ENCODE measurements at places on chromosomes 11 and 22. TPM values are rescaled to one million over a fixed set of nuclear protein-coding genes. Genes with fewer than 3 reads are reported as not detected.
A peak's percentile ranks its signal among the peaks of the same experiment; 100 is the strongest.

- no peak for DNase-seq
Measured at GRCh38 chr22:35329114-35329847, 29.6 kb downstream of the TOM1 start.

GRCh38 chr11:37914859-37915258, 1316.8 kb upstream of the RAG2 start:
- DNase-seq: no peak

DNA sequence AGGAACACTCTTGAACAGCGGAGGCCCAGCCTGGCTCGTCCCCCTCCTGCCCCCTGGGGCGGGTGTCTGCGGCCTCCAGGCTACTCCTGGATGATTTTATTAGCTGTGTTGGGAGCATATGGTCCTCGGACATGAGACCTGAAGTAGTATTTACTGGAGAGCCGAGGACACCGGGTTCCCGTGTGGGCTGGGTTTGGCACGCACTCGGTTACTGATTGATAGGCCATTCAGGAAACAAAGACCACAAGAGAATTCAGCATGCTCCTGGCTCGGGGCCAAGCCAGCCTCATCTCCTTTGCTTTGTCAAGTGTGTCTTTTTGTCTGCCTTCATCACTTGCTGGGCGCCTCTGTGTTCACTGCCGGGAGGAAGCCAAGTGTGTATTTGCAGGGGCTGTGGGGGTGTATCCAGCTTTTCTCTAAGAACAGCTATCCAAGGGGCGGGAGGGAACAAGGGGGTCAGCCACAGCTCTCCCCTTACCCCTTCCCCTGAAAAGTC, 9.7 kb downstream of the FXYD2 start:
- no peak for DNase-seq

GRCh38 chr11:71998061-71998460, 648 bp upstream of the IL18BP start:
- DNase-seq: no peak

DNA sequence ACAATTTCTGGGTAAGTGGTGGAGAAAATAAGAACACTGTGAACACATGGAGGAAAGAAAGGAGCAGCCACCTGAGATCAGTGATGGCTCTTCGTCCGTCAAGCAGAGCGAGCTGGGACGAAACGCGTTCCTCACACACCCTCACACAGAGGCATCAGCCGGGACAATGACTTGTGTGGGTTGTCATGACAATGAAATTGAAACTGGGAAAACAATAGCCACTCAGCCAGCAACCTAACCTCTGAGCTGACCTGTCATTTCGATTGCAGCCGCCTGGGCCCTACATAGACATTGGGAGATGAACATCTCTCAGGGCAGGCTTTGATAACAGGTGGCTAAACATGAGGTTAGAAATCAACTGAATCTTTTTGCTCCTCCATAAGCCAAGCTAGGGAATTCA, 51.3 kb downstream of the TRIM29 start:
- peak; percentile 28 for DNase-seq

DNA sequence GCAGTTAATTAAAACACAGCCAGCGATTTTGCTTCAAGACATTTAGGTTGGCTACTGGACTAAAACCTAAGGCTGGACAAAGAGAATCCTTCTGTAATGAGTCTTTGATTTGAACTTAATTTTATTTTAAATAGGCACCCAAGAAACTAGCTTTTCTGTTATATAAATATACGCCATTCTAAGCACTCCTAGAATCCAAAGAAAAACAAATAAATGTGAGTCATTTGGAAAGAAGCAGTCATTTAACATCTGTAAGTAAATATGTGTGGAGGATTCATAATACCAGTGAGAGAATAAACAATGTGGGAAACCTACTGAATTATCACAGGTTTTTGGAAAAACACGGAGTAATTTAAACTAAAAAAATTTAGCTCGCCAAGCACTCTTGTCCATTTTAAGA, 1.2 kb upstream of the TECTA start:
- no peak for DNase-seq

GRCh38 chr11:13338427-13339069, 61.0 kb downstream of the BMAL1 start:
- no peak for DNase-seq

DNA sequence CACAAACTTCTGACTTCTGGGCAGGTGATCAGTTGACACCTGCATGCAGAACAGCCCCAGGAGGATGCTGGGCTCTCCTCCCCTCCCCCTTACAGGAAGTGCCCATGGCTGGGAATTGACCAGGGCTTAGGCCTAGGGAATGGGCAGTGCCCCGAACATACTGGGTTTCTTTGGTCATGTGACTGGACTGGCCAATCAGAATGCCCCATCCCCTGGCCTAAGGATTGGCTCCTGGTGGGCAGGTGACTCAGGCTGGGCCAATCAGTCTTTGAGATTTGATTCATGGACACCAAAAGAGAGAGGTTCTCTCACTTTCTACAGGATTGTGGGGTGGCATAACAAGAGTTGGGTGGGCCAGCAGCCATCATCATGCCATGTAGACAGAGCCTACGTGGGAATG, 37.1 kb downstream of the MCM5 start:
- peak; percentile 83 for DNase-seq

DNA sequence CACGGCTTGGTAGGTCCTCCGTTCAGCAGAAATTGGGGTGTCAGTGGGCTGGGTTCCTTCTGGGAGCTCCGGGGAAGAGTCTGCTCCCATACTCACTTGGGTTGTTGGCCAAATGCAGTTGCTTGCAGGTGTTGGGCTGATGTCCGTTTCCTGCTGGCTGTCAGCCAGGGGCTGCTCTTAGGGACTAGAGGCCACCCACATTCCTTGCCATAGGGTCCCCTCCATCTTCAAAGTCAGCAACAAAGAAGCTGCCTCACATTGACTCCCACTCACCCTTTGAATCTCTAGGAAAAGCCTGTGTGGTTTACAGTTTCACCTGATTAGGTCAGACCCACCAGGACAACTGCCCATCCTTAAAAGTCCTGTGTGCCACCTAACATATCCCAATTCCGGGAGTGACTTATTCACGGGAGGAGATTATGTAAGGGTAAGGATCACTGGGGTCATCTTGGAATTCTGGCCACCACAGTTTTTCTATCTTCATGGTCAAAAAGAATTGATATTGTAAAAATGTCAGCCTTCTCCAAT, 43.0 kb downstream of the TPCN2 start:
- no peak for DNase-seq

- no peak for DNase-seq
Measured at GRCh38 chr22:40256516-40256915, 78.8 kb downstream of the TNRC6B start.

DNA sequence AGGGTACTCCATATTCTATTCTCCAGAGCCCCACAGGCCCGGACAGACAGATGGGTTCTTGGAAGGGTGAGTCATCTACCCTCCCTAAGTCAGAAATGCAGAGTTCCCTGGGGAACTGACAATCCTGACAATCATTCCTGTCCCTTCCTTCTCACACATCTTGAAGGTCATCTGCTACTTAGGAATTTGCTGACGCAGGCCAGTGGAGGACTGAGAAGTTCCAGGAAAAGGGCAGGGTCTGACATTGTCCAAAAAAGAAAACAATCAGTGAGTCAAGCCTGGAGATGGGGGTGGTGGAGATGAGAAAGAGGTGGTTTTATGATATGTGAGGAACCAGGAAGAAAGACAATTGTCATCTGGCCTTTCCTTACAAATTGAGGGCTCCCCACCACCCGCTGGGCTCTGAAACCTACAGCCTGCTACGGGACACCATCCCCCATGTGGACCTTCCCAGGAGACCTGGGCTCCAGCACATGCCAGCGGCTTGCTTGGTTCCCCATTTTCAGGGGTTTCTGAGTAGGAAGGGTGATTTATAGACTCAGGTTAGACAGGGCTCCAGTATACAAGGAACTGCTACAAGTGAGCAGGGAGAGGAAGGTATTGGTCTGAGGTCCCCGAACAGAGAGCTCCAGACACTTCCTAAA, 12.9 kb downstream of the CD59 start:
- DNase-seq: no peak

Gene HTR3B
- not detected for total RNA-seq

- peak; percentile 93 for DNase-seq
Measured at GRCh38 chr11:69636512-69637197, 4.3 kb upstream of the CCND1 start.

Gene ALDH3B1
- total RNA-seq: not detected

- DNase-seq: no peak
Measured at GRCh38 chr22:25064894-25065560, 112.5 kb downstream of the KIAA1671 start.

Gene RASSF10
- 1.8 TPM for total RNA-seq

Gene TSPAN18
- 10.6 TPM for total RNA-seq

Gene KCNJ5
- total RNA-seq: not detected

DNA sequence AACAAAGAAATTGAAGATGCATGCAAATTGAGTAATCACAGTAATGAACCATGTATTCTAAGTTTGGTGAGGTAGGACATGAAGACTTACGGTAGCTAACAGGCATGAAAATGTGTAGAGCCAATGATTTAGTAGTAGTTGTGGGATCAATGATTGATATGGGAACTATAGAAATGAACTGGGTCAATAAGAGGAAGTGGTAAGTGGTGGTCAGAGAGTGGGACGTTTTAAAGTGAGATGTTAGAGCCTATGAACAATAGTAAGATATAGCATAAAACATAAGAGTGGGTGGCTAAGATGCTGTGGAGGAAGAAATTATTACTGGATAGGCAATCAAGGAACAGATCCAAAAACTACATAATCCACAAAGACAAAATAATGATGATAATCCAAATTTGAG, 45.0 kb downstream of the DLG2 start:
- no peak for DNase-seq

DNA sequence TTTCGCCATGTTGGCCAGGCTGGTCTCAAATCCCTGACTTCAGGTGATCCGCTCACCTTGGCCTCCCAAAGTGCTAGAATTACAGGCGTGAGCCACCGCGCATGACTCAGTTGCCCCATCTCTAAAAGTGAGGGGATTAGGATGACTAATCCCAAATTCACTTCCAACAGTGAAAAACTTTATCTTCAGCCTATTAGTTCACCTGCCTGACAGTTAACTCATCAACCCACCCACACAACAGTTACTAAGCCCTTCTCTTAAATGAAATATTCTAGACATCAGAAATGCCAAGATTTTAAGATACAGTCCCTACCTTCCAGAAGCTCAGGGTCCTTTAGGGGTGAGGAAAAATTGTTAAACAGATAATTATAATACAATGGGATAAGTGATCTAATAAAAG, 2.0 kb upstream of the ANKRD42 start:
- no peak for DNase-seq

- no peak for DNase-seq
Measured at GRCh38 chr11:114553642-114554041, 6.0 kb downstream of the NXPE1 start.

GRCh38 chr22:20545681-20546521, 38.5 kb downstream of the MED15 start:
- DNase-seq: no peak

DNA sequence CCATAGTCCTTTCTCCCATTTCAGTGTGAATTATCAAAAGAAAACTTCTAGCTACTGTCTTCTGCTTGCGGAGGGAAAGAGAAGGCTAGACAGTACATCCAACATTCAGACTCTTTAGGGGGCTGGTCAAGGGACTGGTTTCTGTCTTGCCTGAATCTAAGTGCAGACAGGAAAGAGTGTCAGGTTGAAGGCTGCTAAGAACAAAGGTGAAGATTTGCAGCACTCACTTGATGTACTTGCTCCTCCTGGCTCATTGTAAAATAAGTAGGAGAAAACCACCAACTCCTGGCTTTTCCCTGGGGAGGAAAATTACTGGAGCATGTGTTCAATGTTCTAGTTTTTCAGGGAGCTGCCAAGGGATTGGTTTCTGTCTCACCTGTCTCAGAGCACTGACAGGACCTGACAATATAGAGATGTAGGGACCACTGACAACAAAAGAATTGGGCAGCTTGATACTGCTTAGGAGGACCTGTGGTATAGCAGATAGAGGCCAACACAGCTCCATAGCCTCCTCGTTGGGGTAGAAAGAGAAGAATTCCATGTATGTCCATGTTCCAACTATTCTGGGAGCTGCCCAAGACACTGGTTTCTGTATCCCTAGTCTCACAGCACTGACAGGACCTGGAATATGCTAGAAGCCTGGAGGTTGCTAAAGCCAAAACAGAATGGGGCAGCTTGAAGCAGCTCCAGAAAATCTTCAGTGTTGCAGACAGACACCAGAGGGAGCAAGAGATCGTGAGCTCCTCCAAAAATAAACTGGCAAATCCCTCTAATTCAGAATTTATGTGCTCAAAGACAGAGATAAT, 39.7 kb upstream of the MMP12 start:
- DNase-seq: peak; percentile 81

- DNase-seq: no peak
Measured at GRCh38 chr11:115134926-115135325, 369.3 kb downstream of the CADM1 start.

Gene FAM227A
- total RNA-seq: 11.0 TPM

DNA sequence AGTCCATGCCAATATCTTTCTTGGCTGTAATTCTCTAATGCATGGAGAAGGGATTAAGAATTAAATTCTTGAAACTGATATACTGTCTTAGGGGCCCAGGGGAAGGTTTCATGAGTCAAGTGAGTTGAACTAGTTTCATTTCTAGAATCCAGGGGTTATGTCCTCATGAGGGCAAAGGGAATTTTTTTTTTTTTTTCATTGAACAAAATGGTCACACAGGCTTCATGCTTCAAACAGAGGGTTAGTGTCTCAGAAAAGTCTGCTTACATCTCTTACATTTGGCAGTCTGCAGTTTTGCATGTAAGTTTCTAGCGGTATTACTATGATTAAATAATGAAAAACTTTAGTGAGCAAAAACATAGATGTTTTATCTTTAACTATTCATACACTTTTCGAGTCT, 32.9 kb downstream of the PPME1 start:
- no peak for DNase-seq

GRCh38 chr22:41919357-41920224, 4.7 kb upstream of the SHISA8 start:
- peak; percentile 97 for DNase-seq

- DNase-seq: no peak
Measured at GRCh38 chr11:88683024-88683423, 345.5 kb upstream of the CTSC start.

DNA sequence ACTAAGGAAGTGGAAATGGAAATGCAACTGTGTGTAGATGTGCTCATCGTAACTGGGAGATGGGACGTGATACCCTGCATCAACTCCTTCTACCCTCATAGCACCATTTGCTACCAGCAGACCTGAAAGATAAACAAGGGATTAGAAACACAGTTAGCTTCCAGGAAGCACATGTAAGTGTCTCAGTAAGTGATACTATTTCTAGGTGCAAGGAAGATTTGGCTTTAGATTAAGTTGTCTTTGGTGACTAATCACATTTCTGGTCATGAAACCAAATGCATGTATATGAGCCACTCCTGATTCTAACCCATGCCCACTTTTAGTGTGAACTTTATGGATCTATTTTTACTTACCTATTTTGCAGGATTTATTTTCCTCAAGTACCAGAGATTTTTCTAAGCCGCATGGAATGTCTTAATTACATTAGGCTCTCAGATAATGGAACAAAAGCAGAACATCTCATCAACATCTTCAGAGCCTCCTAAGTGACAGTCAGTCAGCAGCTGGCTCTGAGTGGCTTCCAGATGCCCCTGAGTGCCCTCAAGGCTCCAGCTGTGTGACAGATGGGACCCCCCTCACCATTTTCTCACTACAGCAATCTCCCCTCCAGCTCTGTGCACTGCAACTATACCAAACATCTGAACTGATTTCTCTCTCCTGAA, 21.2 kb downstream of the SLC5A12 start:
- DNase-seq: no peak

Gene HBD
- not detected for total RNA-seq

All from GM23338 (cell line).